ENCODE measurements at places on chromosomes 4 and X. TPM values are rescaled to one million over a fixed set of nuclear protein-coding genes. Genes with fewer than 3 reads are reported as not detected.

DNA sequence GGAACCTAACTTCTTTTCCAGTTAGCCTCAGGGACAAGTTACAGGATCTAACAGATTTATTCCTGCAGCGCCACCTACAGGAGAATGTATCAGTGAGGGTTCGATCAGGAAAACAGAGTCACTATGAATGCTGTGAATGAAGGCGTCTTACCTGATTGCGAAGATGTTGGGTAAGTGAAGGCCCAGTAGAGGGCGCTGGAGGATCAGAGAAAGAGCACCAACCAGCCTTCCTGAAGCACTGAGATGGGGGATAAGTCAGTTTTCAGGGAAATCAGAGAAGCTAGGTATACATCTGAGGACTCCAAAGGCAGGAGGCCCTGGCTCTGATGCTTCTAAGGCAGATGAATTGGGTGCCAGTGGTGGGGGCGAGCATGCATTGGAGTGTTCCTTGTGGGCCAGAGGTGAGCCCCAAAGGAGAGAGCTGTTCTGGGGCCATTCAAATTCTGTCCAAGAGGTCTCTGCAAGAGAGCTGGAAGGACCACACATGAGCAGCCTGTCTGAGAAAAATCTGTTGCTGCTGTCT, 169.9 kb upstream of the AADAT start:
- H3K36me3 ChIP-seq, result no peaks in the 10 kb centered on the region
- no peak overlapping the region for H3K27ac ChIP-seq
- no peaks in the 10 kb centered on the region for H3K27me3 ChIP-seq
- no peaks in the 10 kb centered on the region for H3K4me1 ChIP-seq

The NXF3 gene
- 3.1 TPM for total RNA-seq

The SLC2A9 gene
- 11.0 TPM for total RNA-seq

DNA sequence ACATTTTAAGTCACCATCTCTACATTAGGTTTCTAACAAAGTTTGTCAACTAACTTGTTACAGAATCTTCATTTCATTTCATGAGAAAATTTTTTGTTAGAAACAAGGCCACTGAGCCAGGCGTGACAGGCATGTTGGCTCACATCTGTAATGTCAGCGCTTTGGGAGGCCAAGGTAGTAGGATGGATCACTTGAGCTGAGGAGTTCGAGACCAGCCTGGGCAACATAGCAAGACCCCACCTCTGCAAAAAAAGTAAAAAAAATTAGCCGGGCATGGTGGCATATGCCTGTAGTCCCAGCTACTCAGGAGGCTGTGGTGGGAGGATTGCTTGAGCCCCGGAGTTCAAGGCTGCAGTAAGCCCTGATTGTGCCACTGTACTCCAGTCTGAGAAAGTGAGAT, 32.3 kb downstream of the FAT1 start:
- no peaks in the 10 kb centered on the region for H3K36me3 ChIP-seq
- H3K4me3 ChIP-seq, result no peak overlapping the region
- H3K4me1 ChIP-seq, result peaks cover 7% of the 10 kb centered on the region

The ITGB1BP2 gene
- 12.6 TPM for total RNA-seq

GRCh38 chr4:55458611-55459010, 62.9 kb downstream of the TMEM165 start:
- H3K27ac ChIP-seq, result no peak overlapping the region
- no peaks in the 10 kb centered on the region for H3K4me1 ChIP-seq
- H3K27me3 ChIP-seq, result no peaks in the 10 kb centered on the region
- no peak for DNase-seq

The EMCN gene
- total RNA-seq, result 26.5 TPM

The SHISA3 gene
- 5.5 TPM for total RNA-seq

DNA sequence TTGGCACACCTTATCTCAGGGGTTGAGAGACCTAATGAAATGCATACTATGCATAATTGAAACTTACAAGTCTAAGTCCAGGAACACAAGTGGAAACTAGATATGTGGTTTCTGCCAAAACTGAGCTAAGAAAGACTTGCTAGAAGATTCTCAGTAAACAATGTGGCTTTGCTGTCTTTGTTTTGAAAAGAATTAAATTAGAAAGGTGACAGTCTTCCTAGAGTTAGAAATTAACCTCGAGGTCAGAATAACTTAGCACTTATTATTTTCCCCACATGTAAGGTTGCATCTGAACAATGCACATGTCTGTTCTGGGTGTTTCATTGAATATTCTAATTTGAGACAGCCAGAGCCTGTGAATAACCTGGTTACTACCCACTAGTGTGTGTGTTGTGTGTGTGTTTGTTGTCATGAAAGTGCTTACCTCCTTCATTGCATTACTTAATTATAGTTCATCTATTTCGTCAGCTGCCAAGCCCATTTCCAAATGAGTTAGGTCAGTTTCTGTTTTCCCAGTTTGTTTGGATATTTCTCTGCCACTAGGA, 1.5 kb downstream of the EREG start:
- DNase-seq, result no peak
- H3K36me3 ChIP-seq, result no peaks in the 10 kb centered on the region
- no peaks in the 10 kb centered on the region for H3K27me3 ChIP-seq
- H3K4me3 ChIP-seq, result no peak overlapping the region
- H3K27ac ChIP-seq, result no peak overlapping the region

- no peaks in the 10 kb centered on the region for H3K27me3 ChIP-seq
- H3K4me1 ChIP-seq, result no peaks in the 10 kb centered on the region
- no peak for DNase-seq
- no peaks in the 10 kb centered on the region for H3K36me3 ChIP-seq
These were observed 291 bp upstream of the NBDY start for GRCh38 chrX:56728752-56729151.

GRCh38 chrX:71214152-71214551, 8.9 kb upstream of the GJB1 start:
- H3K4me1 ChIP-seq, result no peaks in the 10 kb centered on the region
- no peaks in the 10 kb centered on the region for H3K36me3 ChIP-seq
- no peak for DNase-seq
- no peaks in the 10 kb centered on the region for H3K27me3 ChIP-seq

The CYLC1 gene
- not detected for total RNA-seq

The MAP7D2 gene
- 0.36 TPM for total RNA-seq

DNA sequence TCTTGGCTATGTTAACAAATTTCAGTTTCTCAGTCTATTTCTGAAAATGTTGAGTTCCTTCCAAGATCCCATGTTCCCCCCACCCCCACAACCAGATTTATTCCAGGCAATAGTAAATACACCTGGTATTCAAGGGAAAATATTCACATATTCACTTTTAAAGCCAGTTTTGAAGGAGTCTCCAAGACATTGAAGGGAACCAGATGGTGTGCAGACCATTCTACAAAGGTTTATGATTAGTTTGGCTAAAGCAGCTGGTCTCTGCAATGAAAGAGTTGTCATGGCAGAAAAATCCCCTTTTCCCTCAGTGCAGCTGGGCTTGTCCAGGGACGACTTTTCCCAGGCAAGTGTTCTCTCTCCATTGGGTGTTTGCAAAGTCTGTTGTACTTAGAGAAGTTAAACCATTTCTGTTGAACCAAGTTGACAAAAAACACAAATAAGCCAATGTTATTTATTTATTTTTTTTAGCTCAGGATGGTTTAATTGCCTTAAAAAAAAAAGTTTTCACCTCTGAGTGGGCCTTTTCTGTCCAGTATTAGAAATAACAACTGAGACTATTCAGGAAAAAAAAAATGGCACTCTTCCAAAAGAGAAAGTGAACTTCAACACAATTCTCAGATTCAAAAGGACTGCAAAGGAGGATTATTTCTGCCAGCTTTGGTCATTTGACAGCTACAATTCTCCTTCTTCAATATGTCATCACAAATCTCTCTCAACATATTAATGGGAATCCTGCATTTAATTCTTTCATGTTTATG, 410.6 kb downstream of the IL1RAPL1 start:
- no peaks in the 10 kb centered on the region for H3K36me3 ChIP-seq
- no peaks in the 10 kb centered on the region for H3K27me3 ChIP-seq
- no peak overlapping the region for H3K27ac ChIP-seq
- DNase-seq, result no peak
- no peak overlapping the region for H3K4me3 ChIP-seq

The SMIM31 gene
- total RNA-seq, result not detected

The KCNE5 gene
- total RNA-seq, result 0.24 TPM

DNA sequence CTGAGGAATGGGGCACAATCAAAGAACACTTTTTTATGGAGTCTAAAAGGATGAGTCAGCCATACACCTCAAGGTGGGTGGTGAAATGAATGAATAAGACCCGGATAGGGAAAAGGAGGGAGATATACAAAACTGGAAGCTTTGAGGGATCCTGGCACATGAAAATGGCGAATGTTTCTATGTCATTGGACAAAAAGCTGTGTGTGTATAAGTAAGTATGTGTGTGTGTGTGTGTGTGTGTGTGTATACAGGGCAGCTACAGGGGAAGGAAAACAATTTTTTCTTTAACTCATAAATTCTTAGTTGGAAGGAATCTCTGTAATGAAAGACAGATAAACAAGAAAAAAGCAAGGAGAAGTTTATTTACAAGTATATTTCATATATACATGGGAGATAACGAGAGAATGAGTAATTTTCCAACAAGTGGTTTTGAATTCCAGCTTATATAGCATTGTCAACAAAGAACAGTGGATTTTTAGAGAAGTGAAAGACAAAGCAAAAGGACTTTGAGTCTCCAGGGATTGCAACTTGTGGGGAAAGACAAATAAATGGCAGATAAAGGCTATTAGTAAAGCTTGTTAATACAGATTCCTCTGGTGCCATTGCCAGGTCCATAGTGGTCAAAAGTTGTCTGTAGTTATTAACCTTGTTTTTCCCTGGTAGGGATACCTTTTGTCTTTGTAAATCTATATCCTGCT, 99.7 kb downstream of the MMRN1 start:
- H3K4me3 ChIP-seq, result no peak overlapping the region
- H3K27ac ChIP-seq, result no peak overlapping the region
- no peaks in the 10 kb centered on the region for H3K27me3 ChIP-seq
- DNase-seq, result no peak
- no peaks in the 10 kb centered on the region for H3K36me3 ChIP-seq

- no peak for DNase-seq
- no peaks in the 10 kb centered on the region for H3K4me1 ChIP-seq
- H3K27me3 ChIP-seq, result no peaks in the 10 kb centered on the region
- H3K36me3 ChIP-seq, result no peaks in the 10 kb centered on the region
- no peak overlapping the region for H3K27ac ChIP-seq
These were observed 268.1 kb downstream of the THOC2 start for GRCh38 chrX:123464709-123465108.

The MAOB gene
- 44.7 TPM for total RNA-seq

The FAM184B gene
- not detected for total RNA-seq

DNA sequence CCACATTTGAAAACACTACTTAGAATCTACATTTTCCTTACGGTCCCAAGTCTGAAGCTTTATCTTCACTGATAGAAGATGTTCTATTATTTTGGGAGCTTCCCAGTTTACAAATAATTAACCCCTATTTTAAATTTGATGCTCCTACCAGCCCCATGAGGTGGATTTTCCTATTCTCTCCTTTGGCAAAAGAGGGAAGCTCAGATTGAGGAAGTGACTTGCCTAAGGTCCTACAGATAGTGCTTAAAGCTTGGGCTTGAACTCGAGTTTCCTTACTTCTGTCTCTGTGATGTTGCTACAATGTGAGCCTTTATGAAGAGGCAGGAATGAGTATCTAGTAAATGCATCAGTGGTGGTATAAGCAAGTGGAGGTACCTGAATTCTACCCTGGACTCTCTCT, 27.5 kb downstream of the HEPH start:
- no peak overlapping the region for H3K27ac ChIP-seq
- H3K27me3 ChIP-seq, result no peaks in the 10 kb centered on the region
- DNase-seq, result no peak
- H3K4me1 ChIP-seq, result no peaks in the 10 kb centered on the region
- H3K36me3 ChIP-seq, result no peaks in the 10 kb centered on the region

- no peaks in the 10 kb centered on the region for H3K27me3 ChIP-seq
- H3K4me1 ChIP-seq, result no peaks in the 10 kb centered on the region
- no peaks in the 10 kb centered on the region for H3K36me3 ChIP-seq
- H3K27ac ChIP-seq, result no peak overlapping the region
- H3K4me3 ChIP-seq, result no peak overlapping the region
These were observed 22.9 kb downstream of the KCTD8 start for GRCh38 chr4:44425614-44426208.

The IL1RAPL2 gene
- not detected for total RNA-seq

DNA sequence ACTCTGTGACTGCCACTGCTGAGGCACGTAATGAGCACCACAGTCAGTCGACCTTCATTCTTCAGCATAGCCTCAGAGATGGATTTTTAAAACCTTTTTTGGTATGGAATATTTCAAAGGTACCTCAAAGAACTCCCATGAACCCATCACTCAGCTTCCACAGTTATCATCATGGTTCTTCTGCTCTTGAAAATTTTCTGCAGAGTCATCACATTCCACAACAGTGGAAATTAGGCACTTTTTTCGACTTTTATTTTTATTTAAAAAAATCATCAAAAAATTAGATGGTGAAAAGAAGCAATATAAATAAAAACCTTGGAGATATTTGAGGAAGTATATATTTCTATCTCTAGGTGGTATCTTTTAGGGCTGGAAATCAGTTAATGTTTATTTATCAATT, 37.5 kb downstream of the TBC1D19 start:
- no peak overlapping the region for H3K27ac ChIP-seq
- H3K36me3 ChIP-seq, result no peaks in the 10 kb centered on the region
- no peaks in the 10 kb centered on the region for H3K4me1 ChIP-seq
- DNase-seq, result no peak

The C4orf36 gene
- 1.2 TPM for total RNA-seq

The RNF150 gene
- total RNA-seq, result 22.8 TPM

- no peaks in the 10 kb centered on the region for H3K27me3 ChIP-seq
- DNase-seq, result no peak
- no peaks in the 10 kb centered on the region for H3K36me3 ChIP-seq
- H3K27ac ChIP-seq, result no peak overlapping the region
- H3K4me3 ChIP-seq, result no peak overlapping the region
These were observed 978.6 kb downstream of the NLGN4X start for GRCh38 chrX:5250106-5250505.

GRCh38 chr4:25223802-25224375, 9.9 kb upstream of the PI4K2B start:
- H3K27me3 ChIP-seq, result no peaks in the 10 kb centered on the region
- H3K36me3 ChIP-seq, result no peaks in the 10 kb centered on the region
- H3K4me3 ChIP-seq, result no peak overlapping the region
- H3K4me1 ChIP-seq, result no peaks in the 10 kb centered on the region

GRCh38 chrX:132433001-132433400, 55.8 kb downstream of the MBNL3 start:
- H3K27ac ChIP-seq, result no peak overlapping the region
- H3K36me3 ChIP-seq, result no peaks in the 10 kb centered on the region
- H3K4me1 ChIP-seq, result no peaks in the 10 kb centered on the region
- DNase-seq, result no peak

GRCh38 chr4:88697141-88697540, 488 bp downstream of the NAP1L5 start:
- H3K27me3 ChIP-seq, result no peaks in the 10 kb centered on the region
- no peaks in the 10 kb centered on the region for H3K4me1 ChIP-seq
- DNase-seq, result peak; percentile 49
- peak overlapping the region; percentile 53 for H3K4me3 ChIP-seq

- H3K27me3 ChIP-seq, result no peaks in the 10 kb centered on the region
- no peaks in the 10 kb centered on the region for H3K36me3 ChIP-seq
- no peak for DNase-seq
- H3K4me3 ChIP-seq, result no peak overlapping the region
- no peak overlapping the region for H3K27ac ChIP-seq
These were observed 607.8 kb downstream of the FSTL5 start for GRCh38 chr4:161555689-161556660.

The PRSS12 gene
- total RNA-seq, result 0.18 TPM
